Stimulated activated CD4-positive, alpha-beta T cell treated with anti-CD3 and anti-CD28 coated beads, TNF-alpha, amount 100 ng/mL, for 24 hours (primary cell): ENCODE measurements at places on chromosomes 6 and 20.

GRCh38 chr6:9085054-9085708, 649.8 kb upstream of the SLC35B3 start:
- no peak for DNase-seq

GRCh38 chr6:89172131-89172530, 26.3 kb downstream of the PM20D2 start:
- no peak for DNase-seq

- no peak for DNase-seq
Observed at GRCh38 chr6:157203312-157203744, 120.0 kb downstream of the TMEM242 start.

DNA sequence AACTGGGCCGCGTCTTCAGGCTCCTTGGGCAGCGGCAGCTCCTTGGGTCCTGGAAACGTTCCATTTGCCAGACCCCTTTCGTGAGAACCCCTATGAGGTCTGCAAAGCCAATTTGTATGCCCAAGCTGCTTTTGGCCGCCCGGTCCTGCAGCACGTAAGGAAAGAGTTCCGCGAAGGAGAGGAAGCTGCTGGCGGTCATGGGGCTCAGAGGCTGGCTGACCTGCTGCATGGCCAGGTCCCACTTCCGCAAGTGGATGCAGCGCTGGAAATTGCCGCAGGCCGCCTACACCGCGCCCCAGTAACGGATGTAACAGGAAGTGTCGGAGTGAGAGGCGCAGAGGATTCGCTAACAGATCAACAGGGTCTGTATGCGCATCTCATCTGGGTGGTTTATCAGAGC, 18.8 kb downstream of the RFPL4B start:
- DNase-seq: no peak

DNA sequence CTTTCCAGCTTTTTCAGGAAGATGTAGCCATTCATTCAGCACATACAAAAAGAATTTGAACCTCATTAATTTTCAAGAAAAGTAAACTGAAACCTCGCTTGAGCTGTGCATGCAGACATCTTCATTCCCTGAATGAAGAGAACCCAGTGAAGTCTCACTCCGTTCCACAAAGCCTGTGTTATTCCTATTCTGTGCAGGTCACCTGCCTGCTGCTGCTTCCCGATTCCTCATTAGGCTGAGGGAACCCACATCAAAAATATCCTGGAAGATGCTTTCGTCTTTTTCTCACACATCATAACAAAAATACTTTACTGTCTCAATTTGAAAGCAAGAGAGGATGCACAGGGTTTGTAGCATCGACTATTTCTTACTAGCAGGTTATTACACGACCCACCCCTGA, 40.1 kb downstream of the TRMT6 start:
- DNase-seq: no peak

DNA sequence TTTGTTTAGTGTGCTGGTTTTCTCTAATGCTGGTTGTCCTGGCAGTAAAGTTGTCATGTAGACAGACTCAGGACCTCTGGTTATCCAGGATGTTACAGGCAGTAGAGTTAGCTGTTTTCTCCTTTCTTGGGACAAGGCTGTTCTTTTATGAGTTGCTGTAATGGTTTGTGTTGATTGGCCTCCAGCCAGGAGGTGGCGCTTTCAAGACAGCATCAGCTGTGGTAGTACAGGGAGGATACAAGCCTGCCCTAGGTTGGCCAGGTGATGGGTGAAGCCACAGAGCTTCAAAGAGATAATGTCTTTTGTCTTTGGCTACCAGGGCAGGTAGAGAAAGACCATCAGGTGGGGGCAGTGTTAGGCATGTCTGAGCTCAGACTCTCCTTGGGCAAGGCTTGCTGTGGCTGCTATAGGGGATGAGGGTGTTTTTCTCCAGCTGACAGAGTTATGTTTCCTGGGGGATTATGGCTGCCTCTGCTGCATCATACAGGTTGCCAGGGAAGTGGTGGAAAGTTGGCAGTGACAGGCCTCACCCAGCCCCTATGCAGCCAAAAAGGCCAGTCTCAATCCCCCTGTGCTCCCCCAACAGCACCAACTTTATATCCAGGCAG, 127.2 kb upstream of the TAB2 start:
- DNase-seq: peak; percentile 29

DNA sequence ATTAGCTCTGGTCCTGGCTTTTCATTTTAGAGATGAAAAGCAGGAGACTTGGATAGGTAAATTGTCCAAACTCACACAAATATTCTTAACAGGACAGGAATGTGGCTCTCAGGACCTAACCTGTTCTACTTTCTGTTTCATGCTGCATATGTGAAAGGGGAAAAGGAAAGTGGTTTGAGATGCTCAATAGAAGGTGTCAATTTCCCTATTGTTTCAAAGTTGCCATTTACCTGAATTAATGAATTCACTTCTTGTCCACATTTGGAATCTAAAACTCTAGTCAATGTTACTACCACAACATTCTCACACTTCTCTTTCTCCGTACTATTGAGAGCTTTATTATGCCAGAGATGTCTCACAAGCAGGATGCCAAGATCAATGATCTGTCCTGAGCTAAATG, 4.8 kb upstream of the EFHC1 start:
- DNase-seq: no peak

DNA sequence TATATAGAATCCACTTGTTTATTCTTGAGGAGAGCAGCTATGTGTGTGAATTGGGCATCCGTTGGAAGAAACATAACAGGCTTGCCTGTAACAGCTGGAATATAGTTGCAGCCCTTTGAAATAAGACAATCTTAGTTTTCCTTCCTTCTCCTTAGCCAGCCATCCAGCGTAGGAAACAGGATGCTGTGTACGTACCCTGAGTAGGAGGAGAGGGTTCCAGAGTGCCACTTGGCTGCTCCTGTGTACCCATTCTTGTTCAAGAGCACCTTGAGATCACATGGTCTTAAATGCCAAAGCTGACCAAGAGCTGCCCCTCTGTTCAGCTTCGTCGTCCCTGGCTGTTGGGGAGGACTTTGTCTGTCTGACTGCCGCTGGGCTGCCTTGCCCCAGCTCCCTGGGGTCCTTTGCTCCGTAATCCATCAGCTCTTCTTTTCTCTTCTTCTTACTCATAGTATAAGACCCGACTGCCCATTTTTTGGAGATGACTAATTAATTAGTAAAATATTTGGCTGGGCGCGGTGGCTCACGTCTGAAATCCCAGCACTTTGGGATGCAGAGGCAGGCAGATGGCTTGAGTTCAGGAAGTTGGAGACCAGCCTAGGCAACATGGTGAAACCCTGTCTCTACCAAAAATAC, 49.0 kb downstream of the RREB1 start:
- no peak for DNase-seq

- no peak for DNase-seq
Observed at GRCh38 chr6:30311671-30312070, 15.1 kb upstream of the TRIM39 start.

- no peak for DNase-seq
Observed at GRCh38 chr6:5246141-5247097, 14.3 kb downstream of the LYRM4 start.

DNA sequence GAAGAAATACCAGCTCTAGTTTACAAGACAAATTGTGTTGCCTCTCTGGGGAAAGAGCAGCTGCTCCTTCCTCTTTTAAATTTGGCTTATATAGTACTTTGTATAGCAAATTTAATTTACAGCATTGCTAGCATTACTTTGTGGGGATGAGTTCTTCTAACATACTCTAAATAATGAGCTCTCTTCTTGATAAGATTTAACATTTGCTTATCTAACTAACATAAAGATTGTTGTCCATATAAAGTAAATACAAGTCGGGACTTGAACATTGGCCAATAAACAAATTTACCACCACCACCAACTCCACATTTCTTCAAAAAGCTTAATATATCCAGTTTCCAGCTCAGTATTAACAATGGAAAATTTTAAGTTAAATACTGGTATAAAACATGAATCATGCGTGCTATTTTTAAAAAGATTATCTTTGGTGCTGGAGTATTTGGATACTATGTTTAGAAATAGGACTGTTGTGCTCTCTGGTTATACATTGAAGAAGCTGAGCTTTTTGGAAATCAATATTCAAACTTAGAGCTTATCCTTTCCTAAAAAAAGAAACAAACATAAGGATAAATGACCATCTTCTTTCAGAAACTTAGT, 1146.9 kb upstream of the GJE1 start:
- no peak for DNase-seq

DNA sequence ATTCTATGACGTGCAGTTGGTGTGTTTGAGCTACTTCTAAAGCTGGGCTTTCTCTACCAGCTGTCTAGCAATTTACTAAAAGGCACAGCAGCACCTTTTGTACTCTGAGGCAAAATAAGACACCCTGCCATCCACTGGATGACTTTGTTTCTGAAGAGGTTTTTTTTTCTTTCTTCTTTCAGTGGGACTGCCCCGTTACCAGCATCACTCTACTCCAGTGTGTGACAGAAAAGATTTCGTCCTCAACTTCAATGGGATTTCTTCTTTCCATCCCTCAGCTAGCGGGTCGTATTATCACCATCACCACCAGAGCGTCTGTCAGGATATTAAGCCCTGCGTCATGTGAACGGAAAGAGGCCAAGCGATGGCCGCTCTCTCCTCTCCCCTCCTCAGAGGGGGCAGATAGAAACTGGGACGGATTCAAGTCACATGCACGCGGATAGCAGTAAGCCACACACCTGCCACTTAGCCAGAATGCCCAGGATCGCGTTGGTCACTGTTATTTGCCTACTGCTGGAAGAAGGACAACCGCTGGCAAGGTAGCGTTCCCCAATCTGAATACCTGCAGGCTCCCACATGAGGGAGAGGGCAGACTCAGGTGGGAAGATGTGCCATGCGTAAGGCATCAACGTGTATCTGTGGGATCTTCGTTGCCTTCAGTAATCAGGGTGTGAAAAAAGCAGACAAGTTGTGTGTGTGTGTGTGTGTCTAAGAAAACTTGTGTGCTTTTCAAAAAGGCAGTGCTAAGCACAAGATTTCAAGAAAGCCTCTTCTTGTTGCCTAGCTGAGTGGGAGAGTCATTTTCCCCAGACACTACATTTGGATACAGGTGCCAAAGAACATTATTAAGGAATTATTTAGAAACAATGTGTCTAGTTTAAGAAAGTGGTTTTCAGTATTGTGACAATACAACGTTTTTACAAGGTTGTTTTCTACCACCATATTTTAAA, 5.4 kb downstream of the FOXF2 start:
- DNase-seq: no peak

DNA sequence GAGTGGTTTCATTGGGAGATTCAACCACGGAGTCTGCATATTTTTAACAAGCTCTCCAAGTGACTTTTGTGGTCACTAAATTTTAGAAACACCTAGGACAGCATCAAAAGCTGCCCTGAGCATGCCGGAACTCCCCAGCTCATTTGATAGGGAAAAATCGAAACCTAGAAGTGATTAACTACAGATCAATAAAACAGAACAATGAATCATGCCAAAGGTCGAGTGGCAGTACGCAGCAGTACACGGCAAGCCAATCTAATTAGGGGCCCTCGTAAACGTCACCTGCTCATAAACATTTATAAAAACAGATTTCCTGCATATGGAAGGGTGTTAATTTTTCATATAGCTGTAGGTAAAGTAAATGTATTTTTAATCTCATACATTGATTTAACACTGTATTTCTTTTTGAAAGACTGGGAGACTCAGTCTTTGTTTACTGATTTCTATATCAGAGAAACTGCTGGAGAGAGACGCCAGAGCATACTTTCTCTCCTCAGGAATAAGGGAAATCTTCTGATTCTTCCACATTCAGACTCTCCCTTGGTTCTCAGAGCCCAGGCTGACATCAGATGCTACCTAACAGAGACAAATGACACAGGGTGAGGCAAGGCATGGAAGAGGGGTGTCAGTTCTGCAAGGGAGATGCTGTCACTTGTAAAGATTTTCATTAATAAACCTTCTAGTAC, 232.5 kb downstream of the PTPRT start:
- DNase-seq: no peak

DNA sequence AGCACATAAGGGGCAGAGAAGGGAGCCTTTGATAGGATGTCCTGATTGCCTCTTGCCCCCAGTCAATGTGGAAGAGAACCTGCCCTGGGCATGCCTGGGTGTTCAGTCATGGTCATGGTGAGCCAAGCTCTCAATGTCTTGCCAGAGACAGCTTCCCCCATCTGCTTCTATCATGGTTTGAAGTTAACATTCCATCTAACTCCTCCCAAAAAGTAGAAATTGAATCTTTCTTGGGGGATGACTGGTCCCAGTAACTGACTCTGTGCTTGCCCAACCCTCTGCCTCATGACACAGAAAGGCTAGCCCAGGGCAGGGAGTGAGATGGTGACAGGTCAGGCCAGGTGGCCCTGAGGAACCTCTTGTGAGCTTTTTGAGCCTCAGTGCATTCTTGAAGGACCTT, 60.1 kb downstream of the ADTRP start:
- DNase-seq: no peak

DNA sequence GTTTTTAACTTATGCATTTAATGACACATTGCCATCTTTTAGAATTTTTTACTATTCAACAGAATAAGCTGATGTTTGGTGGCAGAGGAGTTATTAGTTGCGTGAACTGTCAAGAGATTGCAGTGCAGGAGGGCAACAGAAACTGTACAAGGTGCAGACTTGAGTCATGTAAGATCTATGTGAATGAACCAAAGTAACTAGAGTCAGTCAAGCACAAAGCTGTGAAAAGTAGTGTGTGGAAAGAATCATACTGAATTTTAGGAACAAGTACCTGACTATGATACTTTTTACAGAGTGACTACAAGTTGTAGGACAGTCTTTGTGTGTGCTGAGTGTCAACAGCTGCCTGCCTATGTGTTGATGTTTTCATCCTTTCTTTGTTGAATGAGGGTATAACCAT, 2.7 kb upstream of the C6orf163 start:
- no peak for DNase-seq

- DNase-seq: no peak
Observed at GRCh38 chr20:1337441-1337840, 8.5 kb upstream of the SDCBP2 start.

GRCh38 chr6:66897576-66897975, 1190.5 kb upstream of the EYS start:
- DNase-seq: no peak

DNA sequence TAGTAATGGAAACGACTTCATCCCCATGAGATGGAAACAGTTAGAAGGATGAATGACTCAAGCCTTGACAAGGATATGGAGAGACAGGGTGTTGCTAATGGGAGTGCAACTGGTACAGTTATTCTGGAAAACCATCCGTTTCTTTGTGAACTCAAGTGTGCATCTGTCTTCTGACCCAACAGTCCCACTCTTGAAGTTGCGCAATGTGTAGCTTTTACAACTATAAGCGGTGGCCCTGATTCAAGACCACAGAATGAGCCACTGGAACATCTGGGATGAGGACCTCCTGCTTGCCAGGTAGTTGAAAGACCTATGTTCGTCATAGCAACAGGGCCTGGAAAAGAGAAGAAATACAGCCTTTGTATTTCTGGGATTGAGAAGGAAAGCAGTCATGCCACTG, 115.8 kb upstream of the GMDS start:
- no peak for DNase-seq

GRCh38 chr6:148343047-148343782, 577 bp downstream of the SASH1 start:
- no peak for DNase-seq

- DNase-seq: no peak
Observed at GRCh38 chr6:15675536-15676220, 12.8 kb upstream of the DTNBP1 start.

GRCh38 chr20:1822564-1823449, 72.4 kb upstream of the SIRPA start:
- DNase-seq: no peak
